ENCODE measurements at places on chromosomes 16 and 17. TPM values are rescaled to one million over a fixed set of nuclear protein-coding genes. Genes with fewer than 3 reads are reported as not detected.

The CRYBA1 gene
- not detected for total RNA-seq

The MSLN gene
- not detected for total RNA-seq

The SPECC1 gene
- total RNA-seq, result 68.3 TPM

The VASN gene
- total RNA-seq, result 3.0 TPM
